ENCODE measurements at places on chromosomes 1 and 21.

DNA sequence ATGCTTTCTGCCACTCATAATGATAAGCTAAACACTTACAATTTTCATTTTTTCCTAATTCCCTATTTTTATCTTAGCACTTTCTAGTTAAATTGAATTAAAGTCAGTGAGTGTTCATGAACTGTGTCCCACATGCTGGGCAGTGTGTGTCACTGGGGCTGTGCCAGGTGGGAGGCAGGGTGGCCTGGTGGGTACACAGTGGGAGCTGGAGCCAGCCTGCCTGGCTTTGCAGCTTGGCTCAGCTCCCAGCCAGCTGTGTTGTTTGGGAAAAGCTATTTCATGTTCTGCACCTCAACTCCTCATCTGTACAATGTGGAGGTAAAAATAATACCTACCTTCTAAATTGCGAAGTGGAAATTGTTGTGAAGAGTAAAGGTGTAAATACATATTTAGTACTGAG, 238.4 kb downstream of the PLA2G4A start:
- H3K27me3 ChIP-seq, result no peaks in the 10 kb centered on the region
- no peaks in the 10 kb centered on the region for H3K4me1 ChIP-seq
- no peak for DNase-seq
- no peaks in the 10 kb centered on the region for H3K36me3 ChIP-seq
- no peak overlapping the region for H3K27ac ChIP-seq

- H3K36me3 ChIP-seq, result peaks cover 4% of the 10 kb centered on the region
- peak overlapping the region; percentile 86 for H3K4me3 ChIP-seq
Observed at GRCh38 chr1:153532181-153532580, 3.6 kb downstream of the S100A6 start.

DNA sequence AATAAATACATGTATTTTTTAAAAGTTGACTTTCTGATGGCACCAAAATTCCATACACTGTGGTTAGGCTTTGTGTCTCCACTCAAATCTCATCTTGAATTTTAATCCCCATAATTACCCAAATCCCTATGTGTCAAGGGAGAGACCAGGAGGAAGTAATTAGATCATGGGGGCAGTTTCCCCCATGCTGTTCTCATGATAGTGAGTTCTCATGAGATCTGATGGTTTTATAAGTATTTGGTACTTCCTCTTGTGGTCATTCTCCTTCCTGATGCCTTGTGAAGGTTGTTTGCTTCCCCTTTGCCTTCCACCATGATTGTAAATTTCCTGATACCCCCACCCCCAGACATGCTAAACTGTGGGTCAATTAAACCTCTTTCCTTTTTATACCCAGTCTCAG, 1218.4 kb upstream of the PRMT6 start:
- no peak overlapping the region for H3K27ac ChIP-seq
- DNase-seq, result no peak
- no peak overlapping the region for H3K4me3 ChIP-seq
- no peaks in the 10 kb centered on the region for H3K36me3 ChIP-seq
- H3K4me1 ChIP-seq, result no peaks in the 10 kb centered on the region

DNA sequence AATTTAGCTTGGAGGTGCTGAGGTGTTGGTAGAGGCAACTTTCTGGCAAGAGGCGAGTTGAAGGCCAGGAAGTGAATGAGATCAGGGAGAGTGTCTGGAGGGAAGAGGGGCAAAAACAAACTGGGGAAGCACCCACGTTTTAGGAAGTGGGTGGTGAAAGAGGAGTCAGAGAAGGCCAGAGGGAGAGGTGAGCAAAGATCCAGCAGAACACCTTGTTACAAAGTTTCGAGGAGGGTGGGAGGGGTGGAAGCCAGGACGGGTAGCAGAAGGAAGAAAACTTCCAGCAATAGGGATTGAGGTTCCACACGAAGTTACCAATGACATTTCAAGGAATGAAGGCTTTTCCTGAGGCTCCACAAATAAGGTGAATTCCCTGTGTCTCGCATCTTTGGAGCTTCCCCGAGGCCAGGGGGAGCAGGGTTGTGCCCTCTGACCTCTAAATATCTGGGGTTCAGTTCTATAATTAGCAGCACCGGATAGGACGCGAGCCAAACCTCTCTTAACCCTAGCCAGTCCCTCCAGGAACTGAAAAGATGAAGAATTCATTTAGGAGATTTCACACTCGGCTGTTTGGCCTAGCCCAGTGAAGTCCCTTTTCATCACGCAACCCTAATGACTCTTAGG, 578 bp upstream of the SESN2 start:
- H3K27ac ChIP-seq, result peak overlapping the region; percentile 83
- H3K4me3 ChIP-seq, result peak overlapping the region; percentile 89
- H3K27me3 ChIP-seq, result no peaks in the 10 kb centered on the region
- H3K4me1 ChIP-seq, result peaks cover 69% of the 10 kb centered on the region
- peak; percentile 42 for DNase-seq

GRCh38 chr1:242146652-242147051, 147.8 kb upstream of the MAP1LC3C start:
- no peak overlapping the region for H3K4me3 ChIP-seq
- peaks cover 1% of the 10 kb centered on the region for H3K36me3 ChIP-seq
- H3K27me3 ChIP-seq, result no peaks in the 10 kb centered on the region
- H3K27ac ChIP-seq, result no peak overlapping the region

DNA sequence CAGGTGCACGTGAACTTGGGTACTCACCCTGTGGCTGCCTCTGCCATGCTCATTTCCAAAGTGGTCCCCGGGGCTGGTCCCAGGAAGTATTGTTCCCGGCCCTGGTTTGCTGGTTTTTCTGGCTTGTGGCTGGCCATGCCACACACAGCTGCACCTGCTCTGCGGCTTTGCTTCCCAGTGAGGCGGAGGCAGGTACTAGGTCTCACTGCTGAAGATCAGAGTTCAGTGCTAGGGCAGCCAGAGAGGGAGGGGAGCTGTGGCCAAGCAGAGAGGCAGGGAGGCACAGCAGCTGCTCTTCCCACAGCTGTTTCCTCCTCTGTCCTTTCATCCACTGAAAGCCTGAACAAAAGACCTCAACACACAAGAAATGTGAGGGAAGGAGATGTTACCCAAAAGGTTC, 30.5 kb downstream of the ENO1 start:
- peaks cover 4% of the 10 kb centered on the region for H3K27me3 ChIP-seq
- no peak for DNase-seq
- no peak overlapping the region for H3K27ac ChIP-seq
- H3K4me1 ChIP-seq, result peaks cover 11% of the 10 kb centered on the region
- H3K4me3 ChIP-seq, result no peak overlapping the region
